ENCODE measurements at places on chromosomes 6 and 20.

DNA sequence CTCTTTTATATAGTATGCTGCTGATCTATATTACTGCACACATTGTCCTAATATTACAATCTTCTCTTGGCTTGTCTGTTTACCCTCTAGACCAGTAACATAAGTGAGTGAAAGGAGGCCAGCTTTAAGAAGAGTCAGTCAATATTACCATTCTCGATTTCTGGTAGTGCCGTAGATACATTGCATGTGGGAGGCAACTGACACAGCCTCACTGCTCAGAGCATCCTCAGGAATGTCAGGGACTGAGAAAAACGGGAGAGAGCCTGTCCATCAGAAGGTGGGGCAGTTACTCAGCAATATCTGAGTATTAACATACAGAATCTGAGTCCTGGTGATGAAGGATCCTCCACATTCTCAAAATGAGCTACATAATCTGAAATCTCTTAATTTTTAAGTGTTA lies 259.9 kb downstream of the GJA1 start:
- no peak for DNase-seq

- no peak for DNase-seq
These were observed 98.1 kb upstream of the THEMIS start for GRCh38 chr6:127998985-127999384.

DNA sequence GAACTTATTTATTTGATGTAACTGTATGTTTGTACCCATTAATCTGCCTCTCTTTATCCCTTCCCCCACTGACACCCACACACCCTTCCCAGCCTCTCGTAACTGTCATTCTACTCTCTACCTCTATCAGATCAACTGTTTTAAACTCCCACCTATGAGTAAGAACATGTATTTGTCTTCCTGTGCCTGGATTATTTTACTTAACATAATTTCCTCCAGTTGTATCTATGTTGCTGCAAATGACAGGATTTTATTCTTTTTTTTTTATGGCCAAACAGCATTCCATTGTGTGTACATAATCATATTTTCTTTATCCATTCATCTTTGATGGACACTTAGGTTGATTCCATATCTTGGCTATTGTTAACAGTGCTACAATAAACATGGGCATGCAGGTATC lies 49.3 kb downstream of the PHACTR2 start:
- DNase-seq = no peak

- DNase-seq = peak; percentile 89
These were observed 208.8 kb upstream of the PLCB4 start for GRCh38 chr20:8860011-8860495.

DNA sequence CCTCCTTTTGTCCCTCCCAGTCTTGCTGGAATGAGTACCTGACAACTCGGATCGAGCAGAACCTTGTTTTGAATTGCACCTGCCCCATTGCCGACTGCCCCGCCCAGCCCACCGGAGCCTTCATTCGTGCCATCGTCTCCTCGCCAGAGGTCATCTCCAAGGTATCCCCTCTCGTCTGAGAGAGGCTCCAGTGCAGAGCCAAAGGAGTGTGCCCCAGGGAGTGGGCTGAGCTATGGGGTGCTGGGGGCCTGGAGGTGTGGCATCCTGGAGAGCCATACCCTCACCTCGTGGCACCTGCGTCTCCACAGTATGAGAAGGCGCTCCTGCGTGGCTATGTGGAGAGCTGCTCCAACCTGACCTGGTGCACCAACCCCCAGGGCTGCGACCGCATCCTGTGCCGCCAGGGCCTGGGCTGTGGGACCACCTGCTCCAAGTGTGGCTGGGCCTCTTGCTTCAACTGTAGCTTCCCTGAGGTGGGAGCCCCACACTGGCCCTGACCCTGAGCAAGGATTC lies 8.8 kb downstream of the DNPH1 start:
- DNase-seq = no peak

GRCh38 chr20:10961651-10962288 lies 288.0 kb upstream of the JAG1 start:
- no peak for DNase-seq

- DNase-seq = no peak
These were observed 46.5 kb downstream of the FAM217A start for GRCh38 chr6:4032475-4032874.

- no peak for DNase-seq
These were observed 51.1 kb upstream of the SLC24A3 start for GRCh38 chr20:19161336-19161735.

DNA sequence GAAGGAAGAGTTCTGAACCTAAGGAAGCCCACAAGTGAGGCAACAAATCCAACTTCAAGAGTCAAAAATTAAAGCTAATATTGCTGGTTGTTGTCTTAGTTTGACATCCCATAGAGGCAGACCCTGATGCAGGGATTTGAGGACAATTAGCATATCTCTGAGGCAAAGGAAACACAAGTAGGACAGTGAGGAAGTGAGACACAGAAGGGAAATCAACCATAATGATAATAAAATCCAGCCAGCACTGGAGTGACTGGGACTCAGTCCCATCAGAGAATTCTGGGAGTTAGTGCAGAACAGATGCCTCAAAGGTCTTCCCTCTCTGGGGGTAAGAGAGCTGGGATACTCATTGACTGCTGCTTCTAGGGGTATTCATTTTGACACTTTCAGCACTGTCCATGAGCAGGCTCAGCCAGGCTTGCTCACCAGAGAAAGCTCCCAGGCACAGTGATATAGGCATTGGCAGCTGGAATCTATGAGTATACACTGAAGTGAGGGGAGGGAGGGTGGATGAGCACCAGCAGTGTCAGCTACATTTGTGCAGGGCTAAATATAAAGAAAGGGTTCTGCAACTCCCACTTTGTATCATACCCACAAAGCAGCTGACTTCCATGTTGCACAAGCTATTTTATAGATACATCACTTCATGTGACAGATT lies 43.4 kb upstream of the SPTLC3 start:
- peak; percentile 17 for DNase-seq

GRCh38 chr6:163694072-163694471 lies 279.6 kb downstream of the QKI start:
- DNase-seq = no peak

DNA sequence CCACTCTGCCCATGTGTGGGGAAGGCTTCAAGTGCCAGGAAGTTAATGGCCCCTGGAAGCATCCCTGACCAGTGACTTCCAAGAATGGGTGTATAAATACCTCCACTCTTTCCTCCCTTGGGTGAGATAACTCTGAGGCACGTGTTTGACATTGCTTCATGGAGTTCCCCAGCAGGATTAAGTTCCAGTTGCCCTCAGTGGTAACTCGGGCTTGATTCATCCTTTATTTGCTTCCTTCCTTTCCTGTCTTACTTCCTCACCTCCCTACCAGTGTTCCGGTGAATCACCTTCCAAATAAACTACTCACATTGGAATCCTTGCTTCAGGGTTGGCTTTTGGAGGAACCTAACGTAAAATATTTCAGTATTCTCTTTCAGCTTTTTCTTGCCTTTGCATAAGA lies 84.6 kb upstream of the JAG1 start:
- no peak for DNase-seq
